ENCODE measurements at places on chromosomes 3 and 15.

- no peak for DNase-seq
These were observed 281.3 kb downstream of the FGF12 start for GRCh38 chr3:192445770-192446644.

DNA sequence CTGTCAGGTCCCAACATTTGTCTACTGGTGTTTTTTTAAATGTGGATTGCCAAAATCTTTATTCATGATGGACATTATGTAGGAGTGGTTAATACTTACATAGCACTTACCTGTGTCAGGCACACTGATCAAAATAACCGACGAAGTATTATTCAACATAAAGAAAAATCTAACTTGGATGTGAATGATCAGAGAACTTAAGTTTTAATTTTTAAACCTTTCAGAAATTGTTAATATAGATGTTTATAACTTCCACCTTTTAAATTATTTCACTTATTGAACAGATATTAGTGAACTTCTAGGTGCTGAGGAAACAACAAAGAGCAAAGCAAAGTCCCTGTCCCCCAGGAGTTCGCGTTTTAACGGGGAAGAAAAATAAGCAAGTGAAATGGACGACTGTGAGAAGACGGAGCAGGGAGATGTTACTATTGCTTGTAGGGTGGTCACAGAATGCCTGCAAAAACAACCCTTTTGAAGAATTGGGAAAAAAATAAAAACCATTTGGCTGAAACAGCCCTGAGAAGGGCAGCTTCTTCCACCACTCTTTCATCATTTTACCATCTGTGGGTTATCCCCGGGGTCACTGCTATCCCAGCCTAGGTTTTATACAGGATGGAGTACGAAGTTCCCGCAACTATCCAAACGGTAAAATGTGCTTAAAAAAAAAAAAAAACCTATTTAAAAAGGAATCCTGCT lies 915 bp upstream of the APH1B start:
- DNase-seq = no peak

GRCh38 chr15:34999906-35000305 lies 11.8 kb upstream of the ZNF770 start:
- no peak for DNase-seq

GRCh38 chr3:147409143-147410115 lies at the start of gene ZIC1:
Gene ZIC1 (plus strand): TSS chr3:147409365. CDS start chr3:147410113, 748 bp downstream.
- DNase-seq = no peak

GRCh38 chr3:160403796-160404470 lies 4.5 kb downstream of the SMC4 start:
- DNase-seq = no peak

GRCh38 chr3:21839176-21839575 lies 88.2 kb upstream of the ZNF385D start:
- DNase-seq = no peak

DNA sequence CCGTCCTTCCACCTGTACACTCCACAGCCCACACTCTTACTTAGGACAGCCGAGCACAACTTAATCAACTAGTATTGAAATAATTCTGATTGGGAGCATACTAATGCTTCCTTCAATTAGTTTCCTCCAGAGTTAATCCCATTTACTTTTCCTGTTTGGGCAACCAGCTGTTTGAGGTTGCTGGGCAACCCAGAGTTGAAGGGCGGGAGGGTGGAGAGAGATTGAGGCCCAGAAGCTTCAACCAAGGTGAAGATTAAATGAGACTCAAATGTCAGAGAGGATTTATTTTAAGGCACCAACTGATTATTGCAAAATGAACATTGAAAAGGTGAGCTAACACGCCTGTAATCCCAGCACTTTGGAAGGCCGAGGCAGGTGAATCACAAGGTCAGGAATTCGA lies 428.5 kb upstream of the SEMA6D start:
- DNase-seq = no peak

- no peak for DNase-seq
These were observed 605.0 kb downstream of the NLGN1 start for GRCh38 chr3:174002543-174002942.

- no peak for DNase-seq
These were observed 35.2 kb downstream of the FEM1B start for GRCh38 chr15:68312701-68313204.

DNA sequence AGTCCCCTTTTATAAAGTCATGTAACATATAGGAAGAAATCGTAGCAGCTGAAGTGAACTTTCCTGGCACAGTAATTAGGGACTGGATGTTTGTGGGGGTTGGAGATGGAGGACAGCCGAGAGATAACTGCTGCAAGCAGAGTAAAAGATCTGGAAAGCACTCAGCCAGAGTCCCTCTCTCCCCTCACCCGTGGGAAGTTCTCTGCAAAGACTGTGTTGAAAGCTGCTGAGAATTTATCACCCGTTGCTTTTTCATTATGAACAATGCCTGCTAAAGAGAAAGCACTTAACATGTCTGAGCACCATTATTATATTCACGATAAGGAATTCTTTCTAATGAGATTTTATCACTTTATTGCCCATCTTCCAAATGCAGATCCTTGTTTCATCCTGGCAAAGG lies 248.8 kb downstream of the SHOX2 start:
- DNase-seq = no peak

GRCh38 chr15:94421706-94422105 lies 190.3 kb downstream of the MCTP2 start:
- DNase-seq = no peak

DNA sequence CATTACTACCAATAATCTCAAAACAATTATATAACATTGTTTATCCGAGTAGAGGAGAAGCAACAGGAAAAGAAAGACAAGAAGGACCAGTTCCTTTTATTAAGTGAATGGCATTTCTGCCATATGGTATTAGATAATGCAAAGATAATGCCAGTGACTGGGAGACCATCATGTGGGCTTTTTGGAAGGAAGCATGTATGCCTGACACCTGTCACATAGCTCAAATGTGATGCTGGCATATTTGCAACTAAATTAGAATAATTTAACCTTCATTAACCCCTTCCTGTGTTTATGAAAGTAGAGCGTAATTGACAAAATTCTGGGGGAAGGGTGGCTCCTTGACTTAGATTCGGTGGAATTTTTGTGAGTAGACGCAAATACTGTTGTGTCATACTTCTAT lies 733.0 kb downstream of the TUSC7 start:
- no peak for DNase-seq

DNA sequence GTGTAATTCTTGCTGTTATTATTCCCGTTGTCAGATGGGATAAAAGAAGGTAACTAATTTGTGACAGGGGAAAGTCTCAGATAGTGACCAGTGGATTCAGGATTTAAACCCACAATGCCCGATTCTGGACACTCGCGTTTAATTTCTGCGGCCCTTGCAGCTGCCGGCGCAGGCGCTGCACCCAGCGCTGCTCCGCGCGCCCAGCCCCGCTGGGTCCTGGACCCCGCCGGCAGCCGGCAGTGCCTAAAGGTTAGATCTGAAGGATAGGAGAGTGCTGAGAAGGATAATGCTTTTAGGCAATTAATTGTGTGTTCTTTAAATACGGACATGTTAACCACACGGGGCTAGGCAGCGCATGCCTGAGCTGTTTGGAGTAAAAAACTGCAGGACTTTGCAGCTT lies 3.6 kb upstream of the MKRN3 start:
- no peak for DNase-seq

DNA sequence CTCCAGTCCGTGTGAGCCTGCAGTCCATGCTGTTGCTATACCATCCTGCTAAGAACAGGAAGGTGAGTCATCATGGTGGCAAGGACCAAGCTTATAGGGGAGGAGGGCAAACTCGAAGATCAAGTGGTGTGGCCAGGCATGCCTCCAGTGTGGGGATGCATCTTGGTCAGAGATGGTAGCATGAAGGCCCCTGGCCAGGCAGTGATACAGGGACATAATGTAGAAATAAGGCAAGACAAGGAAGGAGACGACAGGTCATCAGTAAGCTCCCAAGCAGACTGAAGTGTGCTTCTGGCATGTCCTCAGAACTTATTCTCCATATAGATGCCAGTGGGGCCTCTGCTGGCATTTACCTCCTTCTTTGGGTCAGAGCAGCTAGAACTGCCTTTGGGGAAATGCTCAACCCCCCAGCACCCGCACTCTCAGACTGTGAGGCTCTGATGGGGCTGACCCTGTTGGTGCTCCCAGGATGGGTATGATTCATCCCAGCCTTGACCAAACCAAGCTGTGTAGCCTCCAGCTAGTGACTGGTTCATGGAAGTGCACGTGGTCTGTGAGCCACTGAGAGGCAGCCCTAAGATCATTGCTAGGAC lies 52.5 kb upstream of the ATP2B2 start:
- DNase-seq = no peak

DNA sequence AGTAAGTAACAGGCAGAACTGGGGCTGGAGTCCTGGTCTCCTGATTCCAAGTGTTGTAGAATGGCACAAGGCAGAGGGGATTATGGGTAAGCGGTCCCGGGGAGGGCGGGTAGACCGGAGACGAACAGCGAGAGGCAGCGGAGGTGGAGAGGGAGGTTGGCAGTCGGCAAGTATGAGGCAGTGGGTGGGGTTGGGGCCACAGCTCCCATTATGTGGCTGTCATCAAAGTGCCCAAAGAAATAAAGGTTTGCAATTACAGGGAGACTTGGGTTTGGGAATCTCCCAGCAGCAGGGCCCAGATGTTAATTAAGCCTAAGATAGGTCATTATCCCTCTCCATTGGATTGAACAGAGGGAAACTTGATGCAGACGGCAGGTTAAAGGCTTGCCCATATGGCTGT lies 16.9 kb downstream of the FAM43A start:
- no peak for DNase-seq

DNA sequence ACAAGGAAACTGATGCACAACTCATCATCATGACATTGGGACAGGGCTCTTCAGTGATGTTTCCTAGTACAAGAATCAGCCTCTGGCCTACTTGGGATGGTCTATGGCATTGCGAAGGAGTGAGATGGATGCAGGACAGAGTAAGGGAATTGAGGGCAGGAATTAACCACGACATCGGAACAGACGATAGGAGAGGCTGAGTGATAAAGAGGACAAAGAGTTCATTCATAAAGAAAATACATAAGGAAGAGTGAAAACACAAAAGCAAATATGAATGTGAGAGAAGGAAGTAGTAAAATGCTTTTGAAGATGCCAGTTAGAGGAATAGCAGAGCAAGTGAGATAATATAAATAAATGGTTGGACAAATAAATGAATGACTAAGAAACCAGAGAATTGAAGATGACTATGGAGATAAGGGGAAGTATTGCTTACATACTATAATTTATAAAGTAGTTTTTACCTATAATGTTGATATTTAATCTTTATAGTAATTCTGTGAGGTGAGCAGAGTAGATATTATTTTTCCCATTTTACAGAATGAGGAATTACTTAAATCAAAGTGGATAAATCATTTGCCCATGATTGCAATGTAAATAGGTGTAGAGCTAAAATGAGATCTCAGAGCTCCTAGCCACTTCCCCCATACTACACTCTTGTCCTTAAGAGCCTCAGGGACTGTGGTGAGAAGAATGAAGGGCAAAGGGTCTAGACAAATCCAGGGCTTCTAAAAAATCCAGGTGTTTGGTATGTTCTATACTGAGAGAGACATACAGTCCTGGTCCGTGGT lies 203.3 kb downstream of the DTWD1 start:
- no peak for DNase-seq

- DNase-seq = no peak
These were observed 768.6 kb upstream of the GOLIM4 start for GRCh38 chr3:168864107-168865021.

- no peak for DNase-seq
These were observed 111.1 kb downstream of the SNRPN start for GRCh38 chr15:25065876-25066275.

- no peak for DNase-seq
These were observed 241.8 kb downstream of the TBC1D5 start for GRCh38 chr3:17500618-17501017.

- no peak for DNase-seq
These were observed 27.6 kb downstream of the TBC1D2B start for GRCh38 chr15:78049691-78050440.

DNA sequence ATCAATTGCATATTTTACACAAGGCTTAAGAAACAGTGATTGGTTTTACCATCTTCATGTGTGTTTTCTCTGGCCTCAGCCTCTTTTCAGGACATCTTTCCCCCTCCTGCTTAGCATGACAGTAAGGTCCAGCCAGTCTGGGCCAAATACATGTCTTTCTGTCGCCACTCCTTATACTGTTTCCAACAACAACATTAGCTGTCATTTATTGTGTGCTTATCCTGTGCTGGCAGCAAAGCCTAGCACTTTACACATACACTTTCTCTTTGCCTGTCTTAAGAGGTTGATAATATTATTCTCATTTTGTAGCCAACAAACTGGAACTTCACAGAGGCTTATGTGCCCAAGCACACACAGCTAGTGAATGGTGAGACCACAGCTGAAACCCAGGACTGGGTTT lies 37.8 kb downstream of the B3GALNT1 start:
- no peak for DNase-seq

- no peak for DNase-seq
These were observed 14.9 kb downstream of the MINDY4B start for GRCh38 chr3:150890295-150890694.

GRCh38 chr15:70508561-70509281 lies 254.6 kb downstream of the UACA start:
- no peak for DNase-seq

- DNase-seq = no peak
These were observed 33.2 kb downstream of the IDH3A start for GRCh38 chr15:78182336-78182700.

Data from T-helper 9 cell (primary cell).